CD4-positive, alpha-beta T cell treated with Interleukin-15 for 1 hour (primary cell): ENCODE measurements at places on chromosomes 2 and 18.

- DNase-seq: no peak
Measured at GRCh38 chr18:13216711-13217465, 1.7 kb upstream of the LDLRAD4 start.

DNA sequence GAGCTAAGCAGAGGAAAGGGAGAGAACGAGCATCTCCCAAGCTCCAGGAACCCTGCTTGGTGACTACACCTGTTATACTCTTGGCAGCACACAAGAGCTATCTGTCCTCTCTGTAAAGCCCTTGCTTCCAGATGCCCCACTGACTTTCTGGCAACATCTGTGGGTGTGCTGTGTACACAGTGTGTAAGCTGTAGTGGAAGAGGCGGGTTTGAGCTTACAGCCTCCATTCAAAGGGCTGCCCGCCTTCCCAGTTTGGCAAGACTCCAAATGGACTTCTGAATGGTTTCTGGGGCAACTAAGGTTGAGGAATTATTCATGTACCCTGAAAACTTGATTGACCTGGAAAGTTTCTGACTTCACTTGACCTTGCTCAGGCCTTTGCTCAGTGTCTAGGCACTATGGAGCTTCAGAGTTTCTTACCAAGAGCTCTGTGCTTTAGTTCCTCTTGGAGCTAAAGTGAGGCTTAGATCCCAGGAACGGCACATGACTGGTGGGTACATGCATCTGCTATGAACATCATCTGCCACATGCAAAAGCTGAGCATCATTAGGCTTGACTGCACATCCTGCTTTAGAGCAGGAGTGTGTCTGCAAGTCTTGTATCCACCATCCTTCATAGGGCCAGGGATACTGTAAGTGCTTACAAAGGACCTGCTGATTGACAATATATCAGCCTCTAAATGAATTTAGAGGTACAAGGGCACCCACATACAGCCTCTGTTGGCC lies 290.9 kb upstream of the SIX2 start:
- DNase-seq: no peak

DNA sequence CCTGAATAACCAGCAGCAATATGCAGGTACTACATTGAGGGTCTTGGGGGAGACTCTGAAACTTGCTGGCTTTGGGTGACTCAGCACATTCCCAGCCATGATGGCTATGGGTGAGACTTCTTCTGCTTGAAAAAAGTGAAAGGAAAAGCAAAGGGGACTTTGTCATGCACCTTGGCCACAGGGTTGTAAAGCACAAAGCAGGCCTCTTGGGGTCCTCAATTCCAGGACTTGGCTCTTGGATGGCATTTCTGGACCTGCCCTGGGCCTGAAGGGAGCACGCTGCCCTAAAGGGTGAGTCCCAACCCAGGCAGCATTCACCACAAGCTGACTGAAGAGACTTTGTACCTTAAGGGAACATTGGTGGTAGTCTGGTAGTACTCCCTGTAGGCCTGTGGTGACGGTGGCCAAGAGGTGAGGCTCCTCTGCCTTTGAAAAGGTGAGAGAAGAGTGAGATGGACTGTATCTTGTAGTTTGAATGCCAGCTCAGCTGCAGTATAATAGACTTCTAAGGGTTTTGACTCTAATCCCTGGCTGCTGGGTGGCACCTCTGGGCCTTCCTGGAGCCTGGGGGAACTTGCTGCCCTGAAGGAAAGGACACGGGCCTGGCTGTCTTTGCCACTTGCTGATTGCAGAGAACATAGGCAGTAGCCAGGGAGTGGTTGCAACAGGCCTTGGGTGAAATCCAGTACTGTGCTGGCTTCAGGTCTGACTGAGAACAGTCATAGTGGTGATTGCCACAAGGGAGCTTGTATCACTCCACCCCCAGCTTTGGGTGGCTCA lies 36.5 kb upstream of the CYTIP start:
- no peak for DNase-seq

DNA sequence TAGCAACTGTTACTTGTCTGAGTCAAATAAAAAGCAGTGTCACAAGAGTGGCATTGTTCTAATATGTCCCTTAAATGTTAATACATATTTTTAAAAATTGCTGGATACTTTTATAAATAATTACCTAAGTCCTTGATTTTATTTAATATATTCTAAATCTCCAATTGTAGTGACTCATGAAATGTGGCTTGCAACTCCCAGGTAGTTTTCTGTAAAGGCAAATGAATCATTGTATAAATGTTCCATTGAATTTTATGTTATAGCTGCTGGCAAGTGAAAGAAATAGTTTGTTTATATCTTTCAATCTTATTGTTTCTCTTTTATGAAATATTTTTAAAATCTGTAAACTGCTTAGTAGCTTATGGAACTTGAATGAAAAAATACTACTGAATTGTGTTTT lies 32.7 kb upstream of the C1GALT1C1L start:
- no peak for DNase-seq

- DNase-seq: no peak
Measured at GRCh38 chr18:27017901-27018500, 152.5 kb upstream of the AQP4 start.

DNA sequence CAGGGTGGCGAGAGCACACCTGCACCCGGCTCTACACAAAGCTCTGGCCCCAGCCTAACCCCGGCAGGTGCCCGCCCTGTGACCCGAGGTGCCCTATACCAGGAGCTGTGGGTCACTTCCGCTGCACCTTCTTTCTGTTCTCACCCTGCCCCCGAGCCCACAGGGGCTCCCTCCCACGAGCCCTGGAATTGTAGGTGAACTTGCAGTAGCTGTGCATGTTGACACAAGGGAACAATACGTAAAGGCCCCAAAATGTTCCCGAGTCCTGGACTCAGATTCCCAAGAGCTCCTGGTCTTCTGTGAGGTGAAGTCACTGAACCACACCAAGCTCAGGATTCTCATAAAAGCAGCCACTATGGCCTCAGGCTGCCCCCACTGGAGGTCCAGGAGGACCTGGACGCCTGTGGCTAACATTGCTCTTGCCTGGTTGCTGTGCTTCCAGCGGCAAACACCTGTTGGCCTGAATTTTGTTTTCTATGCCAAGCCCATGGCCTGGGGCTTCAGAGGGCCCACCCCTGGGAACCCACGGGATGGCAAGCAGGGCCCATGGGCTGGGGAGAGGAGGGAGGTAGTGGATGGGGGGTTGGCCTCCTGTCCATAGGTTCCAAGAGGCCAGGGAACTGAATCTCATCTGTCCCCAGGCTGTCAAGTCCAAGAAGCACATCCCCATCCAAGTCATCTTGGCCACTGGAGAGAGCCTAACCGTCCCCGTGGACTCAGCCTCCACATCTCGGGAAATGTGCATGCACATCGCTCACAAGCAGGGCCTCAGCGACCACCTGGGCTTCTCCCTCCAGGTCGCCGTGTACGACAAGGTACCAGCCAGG lies 23.2 kb upstream of the GPR17 start:
- DNase-seq: no peak

DNA sequence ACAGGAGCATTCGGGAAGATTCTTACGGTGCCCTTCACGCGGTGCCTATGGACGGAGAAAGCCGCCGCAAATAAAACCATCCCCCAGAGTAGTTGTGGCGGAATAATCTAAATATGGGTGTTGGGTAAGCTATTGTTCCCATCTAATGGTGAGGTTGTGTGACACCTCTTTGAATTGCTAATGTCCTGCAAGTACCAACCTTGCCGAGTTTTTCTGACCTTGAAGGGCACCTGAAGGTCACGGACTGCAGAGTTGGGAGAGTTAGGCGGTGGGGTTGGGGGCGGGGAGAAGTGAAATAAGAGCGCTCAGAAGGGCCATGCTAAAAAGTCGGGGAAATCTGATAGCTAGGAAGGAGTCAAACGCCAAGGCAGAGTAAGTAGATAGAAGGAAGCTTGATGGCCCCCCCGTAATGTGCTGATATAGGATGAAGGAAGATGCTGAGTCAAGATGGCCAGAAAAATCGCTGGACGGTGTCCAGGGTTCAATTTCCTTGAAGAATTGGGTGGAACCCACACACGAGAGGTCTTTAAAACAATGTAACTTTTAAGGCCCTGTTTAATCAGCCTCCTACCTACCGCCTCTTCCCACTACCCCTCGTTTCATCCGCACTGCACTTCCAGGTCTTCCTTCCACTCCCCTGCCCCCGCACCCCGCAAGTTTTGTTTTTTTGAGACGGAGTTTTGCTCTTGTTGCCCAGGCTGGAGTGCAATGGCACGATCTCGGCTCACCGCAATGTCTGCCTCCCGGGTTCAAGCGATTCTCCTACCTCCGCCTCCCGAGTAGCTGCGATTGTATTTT lies 600 bp downstream of the KATNAL2 start:
- DNase-seq: no peak

DNA sequence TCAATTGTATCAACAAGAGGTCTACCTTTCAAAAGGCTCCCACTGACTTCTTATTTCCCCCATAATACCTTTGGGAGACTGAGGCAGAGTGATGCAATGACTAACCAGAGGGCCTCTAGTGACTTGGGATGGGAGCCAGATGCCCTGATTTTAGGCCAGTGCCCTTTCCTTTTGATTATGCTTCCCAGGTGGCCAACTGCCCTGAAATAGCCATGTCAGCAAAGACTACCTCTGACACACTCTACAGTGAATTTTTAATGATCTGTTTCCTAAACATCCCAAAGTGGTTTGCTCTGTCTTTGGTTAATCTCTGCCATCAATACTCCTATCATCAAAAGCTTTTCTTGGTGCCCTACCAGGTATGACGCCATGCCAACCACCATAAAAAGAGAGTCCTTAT lies 65.9 kb upstream of the ZFP36L2 start:
- DNase-seq: no peak

DNA sequence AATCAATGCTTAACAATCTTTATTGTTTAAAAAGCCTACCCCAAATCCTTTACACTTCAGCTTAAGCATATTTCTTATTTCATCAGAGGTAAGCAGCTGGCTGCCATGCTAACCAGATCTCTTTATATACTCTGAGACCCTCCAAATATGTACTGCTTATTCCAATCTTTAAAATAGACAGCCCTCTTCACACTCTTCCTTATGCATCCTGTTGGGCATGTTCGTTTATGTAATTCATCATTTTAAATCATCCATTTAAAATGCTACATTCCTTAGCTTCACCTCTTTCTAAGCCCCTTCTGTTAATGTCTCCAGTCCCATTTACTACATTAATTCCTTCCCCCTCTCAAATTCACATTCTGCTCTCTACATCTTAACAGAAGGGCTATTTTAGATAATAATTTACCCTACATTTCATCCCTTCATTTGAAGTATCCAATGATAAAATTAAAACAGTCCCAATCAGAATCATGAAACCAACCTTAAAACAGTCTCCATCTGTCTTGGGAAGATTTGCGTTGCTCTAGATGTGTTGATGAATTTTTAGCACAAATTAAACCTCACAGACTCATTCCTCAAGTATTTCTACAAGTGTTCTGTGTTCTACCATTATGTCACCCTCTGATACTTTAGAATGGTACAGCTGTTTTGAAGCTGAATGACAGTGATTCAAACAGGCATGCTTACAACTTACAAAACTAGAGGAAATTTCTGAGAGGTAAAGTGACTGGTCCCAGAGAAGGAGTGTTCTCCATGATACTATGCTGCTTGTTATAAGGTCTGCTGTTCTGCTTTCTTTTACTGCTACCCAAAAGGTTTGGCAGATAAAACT lies 59.1 kb downstream of the ZNF385B start:
- no peak for DNase-seq

DNA sequence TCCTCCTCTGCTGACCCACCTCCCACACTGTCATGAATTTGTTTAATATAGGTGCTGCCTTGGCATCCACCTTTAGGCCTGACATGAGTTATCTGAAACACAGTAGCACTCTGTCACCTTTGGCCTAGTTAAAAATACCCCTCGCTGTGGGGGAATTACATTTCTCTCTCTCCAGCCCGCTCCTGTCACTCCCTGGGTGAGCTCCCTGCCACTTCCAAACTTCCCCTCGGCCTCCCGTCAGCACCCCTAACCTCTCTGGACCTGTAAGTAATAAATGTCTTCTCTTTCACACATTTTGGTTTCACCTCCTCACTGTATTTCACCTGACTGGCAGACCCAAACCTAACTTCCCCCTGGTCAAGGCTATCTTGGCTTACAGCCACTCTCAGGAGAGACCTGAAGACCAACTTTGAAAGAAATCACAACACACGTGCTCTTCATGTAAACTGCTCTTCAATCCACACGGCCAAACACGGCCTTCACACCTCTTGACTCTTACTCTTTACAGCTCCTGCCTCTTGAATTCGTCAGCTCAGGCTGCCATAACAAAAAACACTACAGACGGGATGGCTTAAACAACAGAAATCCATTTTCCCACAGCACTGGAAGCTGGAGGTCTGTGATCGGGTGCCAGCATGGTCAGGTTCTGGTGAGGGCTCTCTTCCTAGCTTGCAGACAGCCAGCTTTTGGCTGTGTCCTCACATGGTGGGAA lies 28.3 kb downstream of the REEP1 start:
- no peak for DNase-seq

DNA sequence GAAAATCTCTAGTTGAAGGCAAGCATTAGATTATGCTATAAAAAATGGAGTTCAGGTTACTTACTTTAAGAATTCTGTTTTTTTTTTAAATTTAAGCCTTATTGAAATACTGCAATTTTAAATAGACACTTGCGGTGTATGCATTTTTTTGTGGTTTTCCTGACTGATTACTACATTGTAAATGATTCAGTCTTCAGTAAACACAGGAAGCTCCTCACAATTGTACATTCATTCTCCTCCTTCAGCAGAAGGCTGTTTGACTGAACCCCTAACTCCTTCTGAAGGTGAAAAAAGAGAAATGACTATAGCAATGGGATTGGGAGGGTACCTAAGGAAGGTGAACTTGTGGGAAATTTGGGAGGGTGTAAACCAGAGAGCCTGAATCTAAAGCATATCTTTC lies 136.1 kb downstream of the GCA start:
- DNase-seq: no peak

- DNase-seq: no peak
Measured at GRCh38 chr2:81901017-81901416, 1596.5 kb upstream of the LRRTM1 start.

DNA sequence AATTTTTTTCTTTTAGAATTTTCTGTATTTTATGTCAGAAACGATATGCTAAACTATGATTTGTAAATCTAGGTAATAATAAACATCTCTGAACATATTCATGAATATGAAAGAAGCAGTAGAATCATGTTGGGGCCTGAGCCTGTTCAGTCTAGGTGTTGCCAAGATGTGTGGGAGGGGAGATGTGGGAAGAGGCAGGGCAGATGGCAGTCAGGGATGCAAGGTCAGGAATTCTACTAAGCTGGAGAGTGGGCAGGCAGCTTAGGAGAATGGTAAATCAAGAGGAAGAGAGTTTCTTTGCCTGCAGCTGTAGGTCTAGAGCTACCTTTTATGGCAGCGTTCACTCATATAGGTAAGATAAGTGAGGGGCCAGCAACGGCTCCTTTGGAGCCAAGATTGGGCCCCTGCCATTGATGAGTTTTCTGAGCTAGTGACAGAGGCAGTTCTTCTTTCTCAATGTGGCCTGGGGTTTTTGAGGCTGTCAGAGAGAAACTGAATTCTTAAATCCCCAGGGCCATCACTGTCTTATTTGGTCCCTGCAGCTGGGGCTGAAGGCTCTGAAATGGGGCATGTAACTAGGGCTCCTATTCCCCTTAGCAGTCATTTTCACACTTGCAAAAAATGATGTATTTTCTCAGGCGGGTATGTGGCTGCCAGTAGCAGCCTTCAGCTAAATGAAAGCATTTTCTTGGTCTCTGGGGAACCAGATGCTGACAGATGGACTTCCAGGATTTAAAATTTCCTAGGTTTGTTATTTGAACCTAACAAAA lies 232.8 kb downstream of the PIK3C3 start:
- no peak for DNase-seq

GRCh38 chr2:177506505-177506904 lies 113.9 kb downstream of the AGPS start:
- no peak for DNase-seq
